H1 (cell line): ENCODE measurements at places on chromosomes 5 and 9. TPM values are rescaled to one million over a fixed set of nuclear protein-coding genes. Genes with fewer than 3 reads are reported as not detected.

- DNase-seq: no peak
These were observed 27.6 kb downstream of the TPPP start for GRCh38 chr5:665541-665955.

DNA sequence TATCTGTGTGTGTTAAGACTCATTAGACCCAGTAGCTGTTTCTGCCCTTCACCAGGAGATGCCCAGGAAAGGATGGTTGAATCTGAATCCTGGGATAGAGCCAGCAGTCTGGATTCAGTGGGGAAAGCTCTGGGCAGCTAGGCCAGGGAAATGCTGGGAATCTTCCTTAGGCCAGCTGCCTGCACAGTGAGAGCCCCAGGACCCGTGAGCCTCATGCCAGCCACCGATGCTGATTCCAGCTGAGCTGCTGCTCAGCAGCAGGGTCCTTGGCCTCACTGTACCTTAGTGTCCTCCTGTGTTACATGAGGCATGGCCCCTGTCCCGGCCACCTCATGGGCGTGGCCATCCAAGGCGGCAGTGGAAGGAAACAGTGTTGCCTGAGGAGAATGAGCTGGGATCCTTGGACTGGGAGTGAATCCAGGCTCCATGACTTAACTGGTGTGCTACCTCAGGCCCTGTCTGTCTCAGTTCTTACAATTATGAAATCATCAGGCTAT lies 87.1 kb downstream of the AMBP start:
- no peak for DNase-seq

DNA sequence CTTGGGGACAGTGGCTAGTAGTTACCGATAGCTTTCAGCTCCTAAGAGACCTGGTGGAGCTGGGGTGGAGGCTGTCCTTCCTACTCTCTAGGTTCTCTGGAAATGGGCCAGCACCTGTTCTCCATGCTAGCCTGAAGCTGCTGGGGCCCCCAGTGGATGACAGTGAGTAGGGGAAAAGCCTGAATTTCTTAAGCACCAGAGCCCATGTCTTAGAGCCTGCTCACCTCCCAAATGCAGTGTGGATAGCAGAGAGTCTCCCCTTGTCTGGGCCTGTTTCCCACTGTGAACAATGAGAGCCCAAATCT lies 105.8 kb downstream of the DAB2IP start:
- no peak for DNase-seq

The REEP2 gene
- polyA plus RNA-seq: 26.5 and 44.7 TPM in 2 replicates

The LCN9 gene
- polyA plus RNA-seq: 2.3 and 2.6 TPM in 2 replicates

- no peak for DNase-seq
These were observed 31.7 kb upstream of the KCNMB1 start for GRCh38 chr5:170420806-170421412.

DNA sequence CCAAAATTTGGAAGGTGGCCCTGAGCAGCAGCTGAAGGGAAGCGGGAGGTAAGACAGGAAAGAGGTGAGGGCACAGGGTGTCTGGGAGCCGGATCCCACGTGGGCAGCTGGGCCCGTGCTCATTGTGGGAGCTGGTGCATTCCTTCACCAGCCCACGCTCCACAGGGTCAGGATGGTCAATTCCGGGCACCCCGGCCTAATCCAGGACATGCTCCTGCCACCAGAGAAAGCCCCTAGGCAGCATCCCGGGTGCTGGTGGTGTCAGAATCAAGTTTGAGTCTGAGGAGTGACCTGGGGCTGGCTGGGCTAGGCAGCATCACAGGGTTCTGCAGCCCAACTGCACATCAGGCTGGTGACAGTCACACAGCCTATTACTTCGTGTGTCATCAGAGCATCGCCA lies 7.1 kb upstream of the PDCD6 start:
- no peak for DNase-seq

- DNase-seq: no peak
These were observed 339.5 kb upstream of the RFX3 start for GRCh38 chr9:3865141-3865772.

DNA sequence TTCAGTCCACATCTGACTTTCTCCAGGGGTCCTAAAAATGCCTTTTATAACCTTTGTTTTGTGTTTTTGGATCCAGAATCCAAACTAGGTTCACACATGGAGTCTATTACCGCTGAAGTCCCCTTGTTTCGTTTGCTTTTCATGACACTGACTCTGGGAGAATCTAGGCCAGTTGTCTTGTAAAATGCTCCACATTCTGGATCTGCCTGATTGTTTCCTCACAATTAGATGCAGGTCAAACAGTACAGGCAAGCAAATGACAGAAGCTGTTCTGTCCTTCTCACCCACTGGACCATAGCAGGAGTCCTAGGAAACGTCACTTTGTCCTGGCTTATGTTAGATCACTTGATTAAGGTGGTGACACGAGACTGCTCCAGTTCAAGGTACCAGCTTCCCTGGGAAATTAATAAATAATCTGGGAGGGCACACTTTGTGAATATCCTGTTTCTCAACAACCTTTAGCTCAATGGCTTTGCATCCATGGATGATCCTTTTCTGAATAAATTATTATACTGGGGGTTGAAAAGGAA lies 34.1 kb downstream of the FABP6 start:
- DNase-seq: no peak

- no peak for DNase-seq
These were observed 303.1 kb upstream of the PTGER4 start for GRCh38 chr5:40376566-40376965.

- DNase-seq: no peak
These were observed 11.5 kb upstream of the PRRC1 start for GRCh38 chr5:127505905-127506304.

DNA sequence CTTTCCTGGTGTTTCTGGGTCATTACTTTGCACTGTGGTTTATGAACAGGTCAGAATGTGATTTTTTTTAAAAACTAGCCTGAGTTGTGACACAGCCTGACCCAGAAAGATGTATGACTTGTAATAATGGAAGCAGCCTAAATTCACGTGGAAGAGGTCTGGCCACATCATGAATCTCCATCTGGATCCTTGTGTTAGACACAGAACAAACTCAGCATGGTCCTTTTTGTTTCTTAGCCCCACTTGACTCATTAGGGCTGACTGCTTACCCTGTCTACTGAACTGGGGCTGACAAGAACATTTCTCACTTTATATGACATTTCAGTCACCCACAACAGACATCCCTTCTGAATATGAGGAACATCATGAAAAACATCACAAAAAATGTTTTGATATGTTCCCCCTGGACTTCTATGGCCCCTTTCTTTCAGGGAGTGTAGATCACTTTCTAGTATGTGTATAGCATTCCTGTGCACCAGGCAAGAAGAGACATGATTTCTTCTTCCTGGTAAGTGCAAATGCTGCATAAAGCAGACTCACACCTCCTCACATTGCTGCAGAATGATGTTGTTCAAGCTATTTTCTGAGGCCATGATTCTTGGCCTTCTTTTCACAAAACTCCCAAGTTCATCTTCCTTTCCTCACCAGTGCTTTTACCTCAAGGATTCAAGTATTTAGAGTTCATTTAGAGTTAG lies 52.3 kb downstream of the ZNF622 start:
- no peak for DNase-seq

DNA sequence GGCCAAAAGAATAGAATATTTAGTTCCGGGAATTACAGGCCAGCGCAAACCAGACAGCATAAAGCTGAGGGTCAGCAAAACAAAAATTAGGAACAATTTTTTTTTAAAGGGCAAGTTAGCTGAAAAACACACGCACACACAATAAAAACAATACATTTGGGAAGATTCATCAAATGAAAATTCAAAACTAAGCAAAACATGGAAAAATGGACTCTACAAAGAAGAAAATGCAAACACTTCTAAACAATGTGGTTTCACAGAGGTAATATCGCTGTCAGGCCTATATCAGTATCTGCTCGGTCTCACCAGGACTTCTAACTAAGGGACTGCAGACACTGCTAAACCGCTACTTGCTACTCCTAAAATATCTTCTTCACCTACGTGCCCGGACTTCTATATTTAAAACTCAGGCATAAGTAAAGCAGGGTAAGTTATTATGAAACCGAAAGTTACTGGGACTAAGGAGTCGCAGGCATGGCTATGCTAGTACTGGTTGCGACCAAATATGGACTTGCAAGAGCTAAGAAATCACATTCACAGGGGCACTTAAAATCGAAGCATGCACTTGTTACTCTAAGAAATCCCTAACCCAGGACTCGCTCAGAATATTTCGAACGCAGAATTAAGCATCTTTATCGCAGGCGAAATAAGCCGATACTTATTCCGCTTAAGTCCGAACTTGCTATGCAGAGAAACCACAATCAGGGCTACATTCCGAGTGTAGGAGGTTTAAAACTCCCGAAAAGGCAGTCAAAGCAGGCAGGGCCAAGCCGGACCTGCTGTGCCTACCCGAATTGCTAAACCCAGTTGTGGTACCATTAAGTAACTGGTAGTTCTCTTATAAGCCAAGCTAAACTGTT lies 2.3 kb downstream of the ANXA2R start:
- DNase-seq: no peak

GRCh38 chr9:109192732-109193361 lies 25.8 kb upstream of the FRRS1L start:
- DNase-seq: peak; percentile 31

DNA sequence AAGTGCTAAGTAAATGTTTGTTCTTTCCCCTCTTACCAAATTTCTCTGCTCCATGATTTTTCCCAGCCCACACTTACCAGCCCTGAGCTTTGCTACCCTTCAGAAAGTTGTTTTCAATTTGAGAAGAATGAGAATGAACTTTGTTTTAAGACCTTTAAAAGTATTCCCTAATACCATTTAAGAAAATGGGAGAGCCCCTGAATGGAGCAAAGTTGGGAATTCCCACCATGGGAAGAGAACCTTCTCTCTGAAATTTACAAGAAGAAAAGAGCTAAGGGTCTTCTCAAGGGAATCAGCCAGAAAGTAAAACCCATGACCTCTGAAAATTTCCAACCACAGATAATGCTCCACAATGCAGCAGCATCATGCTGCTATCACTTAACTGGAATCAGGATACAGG lies 17.7 kb downstream of the ZNF366 start:
- no peak for DNase-seq

GRCh38 chr5:133235696-133236426 lies 184.0 kb downstream of the HSPA4 start:
- DNase-seq: no peak

The KCNMB1 gene
- 0.08 TPM in 2 replicates for polyA plus RNA-seq

DNA sequence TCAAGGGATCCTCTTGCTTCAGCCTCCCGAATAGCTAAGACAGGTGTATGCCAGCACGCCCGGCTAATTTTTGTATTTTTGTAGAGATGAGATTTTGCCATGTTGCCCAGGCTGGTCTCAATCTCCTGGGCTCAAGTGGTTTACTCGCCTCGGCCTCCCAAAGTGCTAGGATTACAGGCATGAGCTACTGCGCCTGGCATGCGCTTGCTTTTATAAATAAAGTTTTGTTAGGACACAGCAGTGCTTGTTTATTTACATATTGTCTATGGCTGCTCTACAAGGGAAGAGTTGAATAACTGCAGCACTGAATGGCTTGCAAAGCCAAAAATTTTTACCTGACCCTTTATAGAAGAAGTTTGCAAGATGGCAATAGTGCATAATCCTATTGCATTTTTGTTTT lies 27.7 kb downstream of the GPR21 start:
- DNase-seq: no peak

The N4BP3 gene
- polyA plus RNA-seq: 13.1 and 23.4 TPM in 2 replicates

GRCh38 chr9:115757461-115757860 lies 396.1 kb upstream of the PAPPA start:
- DNase-seq: no peak

DNA sequence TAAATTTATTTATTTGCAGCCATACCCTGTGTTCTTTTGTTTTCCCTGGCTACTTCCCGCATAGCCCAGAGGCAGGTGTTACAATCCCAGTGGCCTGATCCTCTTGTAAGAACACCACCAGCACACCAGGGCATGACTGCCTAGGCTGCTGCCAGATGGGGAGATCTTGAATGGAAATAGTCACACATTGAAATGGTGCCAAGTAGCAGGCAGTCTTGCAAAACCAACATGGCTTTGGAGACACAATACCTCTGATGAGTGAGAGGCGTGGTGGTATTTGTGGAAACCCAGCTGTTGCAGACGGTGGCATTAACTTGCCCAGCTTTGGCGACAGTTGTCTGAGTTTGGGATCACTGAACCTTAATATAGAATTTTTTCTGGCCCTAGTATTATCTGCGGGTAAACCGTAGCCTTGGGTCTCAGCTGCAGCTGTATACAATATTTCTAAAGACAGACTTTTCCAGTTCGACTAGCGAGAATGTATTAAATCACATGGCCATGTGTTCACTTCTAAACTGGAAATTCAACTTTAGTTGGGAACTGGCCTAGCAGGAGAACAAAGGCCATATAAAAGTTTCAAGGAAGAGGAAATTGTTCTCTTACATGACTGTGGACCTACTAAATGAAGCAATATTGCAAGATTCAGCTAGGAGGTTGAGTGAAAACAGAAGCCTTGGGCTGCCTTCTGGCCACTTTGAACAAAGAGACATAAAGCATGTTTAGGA lies 277.0 kb downstream of the SMARCA2 start:
- DNase-seq: no peak

DNA sequence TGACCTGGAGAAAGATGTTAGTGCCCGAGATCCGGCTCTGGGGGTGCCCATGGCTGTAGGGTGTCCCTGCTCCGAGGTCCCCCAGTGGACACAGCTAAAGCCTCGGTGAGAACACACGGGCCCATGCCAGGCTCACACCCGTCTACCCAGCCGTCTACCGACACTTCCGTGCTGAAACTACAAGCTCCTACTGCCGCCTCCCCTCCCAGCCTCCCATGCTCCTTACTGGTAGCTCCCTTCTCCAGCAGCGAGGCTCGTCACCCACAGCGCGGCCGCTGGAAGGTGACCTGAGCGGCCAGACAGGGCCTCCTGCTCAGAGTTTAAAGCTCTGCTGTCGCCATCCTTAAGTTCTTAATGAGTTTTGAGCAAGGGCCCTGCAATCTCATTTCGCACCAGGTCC lies 33.2 kb upstream of the CLPTM1L start:
- no peak for DNase-seq

- DNase-seq: no peak
These were observed 17.9 kb downstream of the TNFSF15 start for GRCh38 chr9:114787781-114788498.

DNA sequence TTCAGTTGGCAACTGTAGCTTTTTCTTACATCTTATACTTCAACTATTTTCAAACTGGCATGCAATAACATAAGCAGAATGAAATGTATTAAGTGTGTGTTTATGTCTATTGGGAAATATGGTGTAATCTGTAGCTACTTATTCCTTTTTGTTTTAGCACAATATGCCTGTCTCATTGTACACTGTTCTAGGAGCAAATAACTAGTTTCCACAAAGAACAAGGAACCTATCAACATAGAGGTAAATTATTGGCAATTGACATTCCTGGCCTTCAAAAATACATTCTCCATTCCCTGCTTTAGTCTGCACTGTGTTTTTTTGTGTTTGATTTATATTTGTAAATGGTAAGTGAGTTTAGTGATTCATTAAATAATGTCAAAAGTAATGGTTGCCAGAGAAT lies 75.7 kb downstream of the FBXL7 start:
- DNase-seq: no peak

The ADAMTS19 gene
- 17.3 and 21.4 TPM in 2 replicates for polyA plus RNA-seq

The GPR150 gene
- 0.14 and 0.27 TPM in 2 replicates for polyA plus RNA-seq

The OLFM1 gene
- polyA plus RNA-seq: 49.7 and 53.0 TPM in 2 replicates

DNA sequence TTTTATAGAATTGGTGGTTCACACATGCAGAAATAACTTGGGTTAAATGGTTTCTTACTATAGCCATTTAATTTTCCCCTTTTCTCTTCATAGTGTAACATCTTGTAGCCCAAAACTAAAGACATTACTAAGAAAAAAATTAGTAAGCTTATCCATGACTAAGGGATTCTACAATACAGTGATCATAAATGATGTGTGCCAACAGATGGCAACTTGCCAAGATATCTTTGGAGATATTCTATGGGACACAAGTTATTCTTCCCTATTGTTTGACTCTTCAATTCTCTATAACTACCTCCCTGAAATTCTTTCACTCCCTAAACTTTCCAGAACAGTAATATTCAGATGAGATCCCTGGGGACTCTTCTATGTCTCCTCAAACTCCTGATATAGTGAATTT lies 580.6 kb downstream of the PTPRD start:
- no peak for DNase-seq
